ENCODE measurements at places on chromosomes 13 and 19.
A peak's percentile ranks its signal among the peaks of the same experiment; 100 is the strongest.

GRCh38 chr13:97250560-97250959, 28.4 kb downstream of the MBNL2 start:
- no peak overlapping the region for H3K27ac ChIP-seq
- no peaks in the 10 kb centered on the region for H3K36me3 ChIP-seq

DNA sequence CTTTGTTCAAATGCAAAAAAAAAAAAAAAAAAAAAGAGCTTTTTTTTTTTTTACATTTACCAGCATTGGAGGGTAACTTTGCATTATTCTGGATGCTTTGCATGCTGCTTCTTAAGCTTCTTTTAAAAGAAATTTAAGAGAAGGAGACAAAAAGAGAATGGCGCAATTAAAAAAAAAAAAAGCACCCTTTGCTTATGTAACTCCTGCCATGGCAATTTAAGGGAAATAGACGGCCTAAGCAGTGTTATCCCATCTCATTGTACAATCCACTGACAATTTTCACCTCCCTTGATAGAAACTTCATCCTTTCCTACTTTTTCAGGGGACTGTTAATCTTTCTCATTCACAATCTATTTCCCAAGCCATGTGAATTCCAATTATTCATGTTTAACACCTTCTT, 129.8 kb downstream of the KCTD12 start:
- H3K27me3 ChIP-seq = no peaks in the 10 kb centered on the region
- H3K4me3 ChIP-seq = no peak overlapping the region
- no peaks in the 10 kb centered on the region for H3K4me1 ChIP-seq

DNA sequence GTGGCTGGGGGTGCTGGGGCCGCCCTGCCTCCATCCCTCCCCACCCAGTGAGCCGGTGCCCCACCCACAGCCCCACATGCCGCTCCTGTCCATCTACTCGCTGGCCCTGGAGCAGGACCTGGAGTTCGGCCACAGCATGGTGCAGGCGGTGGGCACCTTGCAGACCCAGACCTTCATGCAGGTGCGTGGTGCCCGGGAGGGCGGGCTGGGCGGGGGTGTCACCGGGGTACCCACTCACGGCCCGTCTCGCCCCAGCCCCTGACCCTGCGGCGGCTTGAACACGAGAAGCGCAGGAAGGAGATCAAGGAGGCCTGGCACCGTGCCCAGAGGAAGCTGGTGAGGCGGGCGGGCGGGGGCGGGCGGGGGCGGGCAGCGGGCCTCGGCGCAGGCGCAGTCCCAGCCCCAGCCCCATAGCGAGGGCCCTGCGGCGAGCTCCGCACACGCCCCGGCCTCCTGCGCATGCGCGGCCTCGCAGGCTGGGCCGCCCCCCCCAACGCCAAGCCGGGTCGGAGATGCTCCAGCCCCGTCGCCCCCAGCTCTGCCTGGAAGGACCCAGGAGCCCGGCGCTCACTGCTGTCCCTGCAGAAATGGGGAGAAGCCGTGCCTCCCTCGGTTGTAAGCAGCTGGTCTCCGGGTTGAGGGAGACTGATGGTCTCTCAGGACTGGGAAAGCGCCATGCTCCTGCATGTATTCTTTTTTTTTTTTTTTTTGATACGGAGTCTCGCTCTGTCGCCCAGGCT, 7.7 kb downstream of the ARHGAP45 start:
- H3K4me3 ChIP-seq = no peak overlapping the region
- no peaks in the 10 kb centered on the region for H3K27me3 ChIP-seq
- no peaks in the 10 kb centered on the region for H3K36me3 ChIP-seq

GRCh38 chr13:28094306-28094705, 6.1 kb downstream of the FLT3 start:
- no peaks in the 10 kb centered on the region for H3K4me1 ChIP-seq
- peaks cover 1% of the 10 kb centered on the region for H3K27me3 ChIP-seq
- H3K27ac ChIP-seq = no peak overlapping the region
- DNase-seq = no peak
- H3K36me3 ChIP-seq = no peaks in the 10 kb centered on the region

DNA sequence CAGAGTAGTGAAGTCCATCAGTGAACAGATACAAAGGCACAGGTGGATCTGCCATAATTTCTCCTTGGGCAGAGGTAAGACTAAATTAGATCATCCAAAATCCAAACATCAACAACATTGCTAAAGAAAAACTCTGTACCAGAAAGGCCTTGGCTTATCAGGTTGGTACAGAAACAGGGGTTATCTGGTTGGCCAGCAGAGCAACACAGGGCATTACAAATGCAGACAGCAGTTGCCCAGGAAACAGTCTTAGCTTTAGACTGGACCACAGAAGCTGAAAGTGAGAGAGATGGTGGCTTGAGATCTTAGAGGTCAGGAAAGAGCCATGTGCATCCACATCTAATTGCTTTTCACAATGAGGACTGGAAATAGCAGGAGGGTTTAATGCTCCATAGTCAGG, 26.6 kb upstream of the DGKH start:
- H3K4me1 ChIP-seq = no peaks in the 10 kb centered on the region
- no peak for DNase-seq
- no peaks in the 10 kb centered on the region for H3K36me3 ChIP-seq

- DNase-seq = no peak
- no peaks in the 10 kb centered on the region for H3K36me3 ChIP-seq
- H3K4me3 ChIP-seq = no peak overlapping the region
Observed at GRCh38 chr19:5956728-5957127, 21.2 kb downstream of the RANBP3 start.

GRCh38 chr19:39845584-39845932, 621 bp downstream of the FBL start:
- peak overlapping the region; percentile 65 for H3K27ac ChIP-seq
- H3K36me3 ChIP-seq = 0 out of 2 replicates have a peak, but pooled peaks cover 2% of the 10 kb centered on the region
- H3K4me1 ChIP-seq = peaks cover 28% of the 10 kb centered on the region
- DNase-seq = no peak

DNA sequence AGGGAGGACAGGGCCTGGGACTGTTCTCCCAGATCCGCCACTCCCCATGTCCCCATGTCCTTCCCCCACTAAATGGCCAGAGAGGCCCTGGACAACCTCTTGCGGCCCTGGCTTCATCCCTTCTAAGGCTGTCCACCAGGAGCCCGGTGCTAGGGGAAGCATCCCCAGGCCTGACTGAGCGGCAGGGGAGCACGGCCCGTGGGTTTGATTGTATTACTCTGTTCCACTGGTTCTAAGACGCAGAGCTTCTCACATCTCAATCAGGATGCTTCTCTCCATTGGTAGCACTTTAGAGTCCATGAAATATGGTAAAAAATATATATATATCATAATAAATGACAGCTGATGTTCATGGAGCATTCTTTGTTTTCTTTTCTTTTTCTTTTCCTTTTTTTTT, 815 bp downstream of the SPACA4 start:
- H3K4me3 ChIP-seq = no peak overlapping the region
- no peaks in the 10 kb centered on the region for H3K27me3 ChIP-seq
- H3K27ac ChIP-seq = no peak overlapping the region
- DNase-seq = no peak
- H3K4me1 ChIP-seq = no peaks in the 10 kb centered on the region
- no peaks in the 10 kb centered on the region for H3K36me3 ChIP-seq

- no peak overlapping the region for H3K27ac ChIP-seq
- DNase-seq = no peak
- no peaks in the 10 kb centered on the region for H3K4me1 ChIP-seq
- no peaks in the 10 kb centered on the region for H3K27me3 ChIP-seq
- no peaks in the 10 kb centered on the region for H3K36me3 ChIP-seq
Observed at GRCh38 chr13:54173996-54174395, 1145.4 kb downstream of the OLFM4 start.

GRCh38 chr13:98889419-98890085, 88.3 kb downstream of the DOCK9 start:
- no peak for DNase-seq
- no peak overlapping the region for H3K4me3 ChIP-seq
- H3K27ac ChIP-seq = no peak overlapping the region
- H3K4me1 ChIP-seq = peaks cover 2% of the 10 kb centered on the region

GRCh38 chr19:4794971-4795370, 3.4 kb downstream of the FEM1A start:
- no peak for DNase-seq
- H3K4me3 ChIP-seq = no peak overlapping the region
- H3K4me1 ChIP-seq = no peaks in the 10 kb centered on the region

- DNase-seq = no peak
- H3K4me3 ChIP-seq = no peak overlapping the region
- no peaks in the 10 kb centered on the region for H3K36me3 ChIP-seq
- H3K27me3 ChIP-seq = no peaks in the 10 kb centered on the region
- H3K27ac ChIP-seq = no peak overlapping the region
Observed at GRCh38 chr19:29876414-29876813, 64.6 kb downstream of the CCNE1 start.

GRCh38 chr13:110044551-110045111, 258.2 kb upstream of the IRS2 start:
- no peaks in the 10 kb centered on the region for H3K27me3 ChIP-seq
- no peak overlapping the region for H3K4me3 ChIP-seq
- no peak overlapping the region for H3K27ac ChIP-seq
- no peaks in the 10 kb centered on the region for H3K4me1 ChIP-seq
- H3K36me3 ChIP-seq = no peaks in the 10 kb centered on the region
- no peak for DNase-seq

DNA sequence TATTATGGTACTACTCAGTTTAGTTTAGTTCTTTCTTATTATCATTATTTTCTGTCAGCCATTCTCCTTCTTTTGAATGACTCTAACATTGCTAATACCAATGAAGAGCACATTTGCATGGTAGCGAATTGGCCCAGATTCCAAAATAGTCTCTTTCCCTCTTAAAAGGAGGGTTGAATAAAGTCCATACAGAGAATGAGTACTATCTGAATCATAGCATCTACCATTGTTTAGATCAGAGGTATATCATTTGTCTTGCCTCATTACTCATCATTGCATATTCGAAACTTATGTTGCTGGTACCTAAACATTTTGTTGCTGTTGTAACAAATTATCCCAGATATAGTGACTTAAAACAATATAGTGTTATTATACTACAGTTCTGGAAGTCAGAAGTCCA, 1235.3 kb upstream of the ATXN8OS start:
- DNase-seq = no peak
- H3K27me3 ChIP-seq = no peaks in the 10 kb centered on the region
- no peaks in the 10 kb centered on the region for H3K36me3 ChIP-seq
- no peak overlapping the region for H3K27ac ChIP-seq

GRCh38 chr13:112908342-112908741, 60.7 kb upstream of the MCF2L start:
- H3K4me1 ChIP-seq = peaks cover 11% of the 10 kb centered on the region
- no peaks in the 10 kb centered on the region for H3K27me3 ChIP-seq
- H3K36me3 ChIP-seq = no peaks in the 10 kb centered on the region
- H3K4me3 ChIP-seq = no peak overlapping the region
- no peak overlapping the region for H3K27ac ChIP-seq

GRCh38 chr19:46426035-46426505, 2.7 kb downstream of the PNMA8C start:
- H3K36me3 ChIP-seq = no peaks in the 10 kb centered on the region
- peak overlapping the region; percentile 69 for H3K4me3 ChIP-seq
- H3K27ac ChIP-seq = no peak overlapping the region
- H3K4me1 ChIP-seq = peaks cover 3% of the 10 kb centered on the region
- no peaks in the 10 kb centered on the region for H3K27me3 ChIP-seq
- DNase-seq = no peak

- H3K4me3 ChIP-seq = no peak overlapping the region
- no peaks in the 10 kb centered on the region for H3K36me3 ChIP-seq
- H3K27me3 ChIP-seq = no peaks in the 10 kb centered on the region
- 0 out of 2 replicates have a peak, but pooled peaks cover 3% of the 10 kb centered on the region for H3K4me1 ChIP-seq
- no peak for DNase-seq
- H3K27ac ChIP-seq = no peak overlapping the region
Observed at GRCh38 chr13:112971288-112971643, 2.3 kb downstream of the MCF2L start.

DNA sequence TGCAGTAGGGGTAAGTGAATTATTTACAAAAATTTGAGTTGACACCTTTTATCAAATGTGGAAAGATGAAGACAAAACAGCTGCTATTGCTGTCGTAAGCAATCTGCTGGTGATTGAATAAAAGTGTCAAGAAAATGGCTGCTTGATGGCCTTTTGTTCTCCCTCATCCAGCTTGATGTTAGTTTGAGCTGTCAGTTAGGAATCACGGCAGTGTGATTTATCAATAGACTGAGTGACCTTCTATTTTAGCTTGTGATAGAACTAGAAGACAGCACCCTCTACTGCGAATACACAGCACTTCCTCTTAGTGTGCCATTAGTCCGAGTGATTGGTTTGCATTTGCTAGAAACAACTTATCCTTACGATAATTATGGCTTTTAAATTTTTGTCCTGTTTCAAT, 76.3 kb downstream of the MZT1 start:
- DNase-seq = no peak
- H3K4me3 ChIP-seq = no peak overlapping the region
- H3K27me3 ChIP-seq = no peaks in the 10 kb centered on the region
- no peak overlapping the region for H3K27ac ChIP-seq
- H3K4me1 ChIP-seq = no peaks in the 10 kb centered on the region

DNA sequence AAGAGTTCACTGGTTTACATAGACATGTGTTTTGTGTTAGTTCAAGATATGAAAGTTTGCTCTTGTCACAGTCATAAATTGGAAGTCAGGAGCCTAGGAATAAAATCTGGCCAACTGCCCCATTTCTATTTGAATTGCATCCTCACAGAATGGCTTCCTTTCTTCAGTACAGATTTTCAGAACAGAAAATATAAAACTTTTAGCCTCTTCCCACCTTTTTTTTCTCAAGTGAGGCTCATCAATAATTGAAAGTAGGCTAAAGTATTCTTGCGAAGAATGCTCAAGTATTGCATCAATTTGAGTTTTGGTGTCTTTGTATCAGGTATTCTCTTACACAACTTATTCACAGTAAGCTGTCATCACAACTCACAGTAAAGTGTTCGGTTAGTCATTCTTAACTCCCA, 802.7 kb downstream of the PCDH9 start:
- no peak for DNase-seq
- no peak overlapping the region for H3K4me3 ChIP-seq
- H3K27ac ChIP-seq = no peak overlapping the region
- no peaks in the 10 kb centered on the region for H3K27me3 ChIP-seq
- H3K4me1 ChIP-seq = no peaks in the 10 kb centered on the region
- H3K36me3 ChIP-seq = no peaks in the 10 kb centered on the region

GRCh38 chr19:11339254-11340098, at the start of gene RAB3D:
RAB3D (minus strand) TSS chr19:11339657; CDS start chr19:11337399, 2,258 bp downstream.
- no peak within 1 kb of the TSS for H3K27ac ChIP-seq
- H3K4me3 ChIP-seq = peak within 1 kb of the TSS; percentile 59
- 0 out of 2 replicates have a peak, but pooled peaks cover 2% of the 10 kb centered on the region for H3K36me3 ChIP-seq
- DNase-seq = peak; percentile 94

DNA sequence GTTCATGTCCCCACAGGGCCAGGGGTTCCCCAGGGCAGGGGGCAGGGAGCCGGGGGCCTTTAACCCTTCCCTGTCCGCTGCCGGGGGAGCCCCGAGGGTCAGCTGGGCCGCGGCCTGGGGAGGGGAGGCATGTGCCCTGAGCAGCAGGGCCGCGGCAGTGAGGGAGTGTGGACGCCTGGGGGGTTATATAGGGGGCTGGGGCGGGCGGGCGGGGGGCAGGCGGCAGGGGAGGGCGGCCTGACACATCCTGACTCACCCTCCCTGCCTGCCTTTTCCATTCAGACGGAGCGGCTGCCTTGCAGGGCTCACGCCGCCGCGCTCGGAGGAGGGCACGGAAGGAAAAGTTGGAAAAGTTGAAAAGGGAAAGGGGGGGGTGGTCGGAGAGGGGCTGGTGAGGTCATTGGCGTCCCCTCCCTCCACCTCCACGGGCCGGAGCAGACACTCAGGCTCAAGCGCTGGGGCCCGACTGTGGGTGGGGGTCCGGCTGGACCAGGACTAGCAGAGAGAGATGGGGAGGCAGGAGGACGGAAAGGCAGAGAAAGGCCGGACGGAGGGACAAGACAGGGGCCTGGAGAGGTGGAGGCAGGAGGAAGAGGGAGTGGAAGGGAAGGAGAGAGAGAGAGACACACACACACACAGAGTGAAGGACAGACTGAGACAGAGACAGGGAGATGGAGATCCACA, at the start of gene IL11:
IL11 (minus strand) TSS at position 159 of the 684 bp plus-strand sequence; CDS start at position 6, 153 bp downstream.
- H3K4me1 ChIP-seq = peaks cover under 1% of the 10 kb centered on the region
- peaks cover 52% of the 10 kb centered on the region for H3K27me3 ChIP-seq
- no peak for DNase-seq
- no peaks in the 10 kb centered on the region for H3K36me3 ChIP-seq
- peak within 1 kb of the TSS; percentile 47 for H3K4me3 ChIP-seq
- no peak within 1 kb of the TSS for H3K27ac ChIP-seq
